Stomach (tissue), 19 donors: ENCODE measurements at places on chromosomes 3 and 15.

DNA sequence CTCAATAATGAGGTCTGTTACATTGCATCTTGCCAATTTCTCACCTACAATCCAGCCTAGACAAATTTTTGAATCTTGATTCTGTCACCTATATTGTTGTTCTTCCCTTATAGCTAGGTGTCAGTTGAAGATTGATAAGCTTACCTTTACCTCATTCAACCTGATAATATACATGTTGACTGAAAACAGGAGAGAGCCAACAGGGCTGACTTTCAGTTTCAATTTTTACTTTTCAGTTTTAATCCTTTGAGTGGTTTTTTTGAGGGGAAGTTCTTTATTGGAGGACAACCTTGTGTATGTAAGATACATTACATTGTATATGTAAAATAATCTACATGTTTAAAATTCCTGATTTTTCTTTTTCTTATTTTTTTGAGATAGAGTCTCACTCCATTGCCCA, 5.8 kb downstream of the ATP13A5 start:
- no peaks in the 10 kb centered on the region for H3K4me1 ChIP-seq
- H3K27me3 ChIP-seq: no peaks in the 10 kb centered on the region
- no peak for DNase-seq
- H3K36me3 ChIP-seq: no peaks in the 10 kb centered on the region
- no peak overlapping the region for H3K27ac ChIP-seq
- no peak overlapping the region for H3K4me3 ChIP-seq

DNA sequence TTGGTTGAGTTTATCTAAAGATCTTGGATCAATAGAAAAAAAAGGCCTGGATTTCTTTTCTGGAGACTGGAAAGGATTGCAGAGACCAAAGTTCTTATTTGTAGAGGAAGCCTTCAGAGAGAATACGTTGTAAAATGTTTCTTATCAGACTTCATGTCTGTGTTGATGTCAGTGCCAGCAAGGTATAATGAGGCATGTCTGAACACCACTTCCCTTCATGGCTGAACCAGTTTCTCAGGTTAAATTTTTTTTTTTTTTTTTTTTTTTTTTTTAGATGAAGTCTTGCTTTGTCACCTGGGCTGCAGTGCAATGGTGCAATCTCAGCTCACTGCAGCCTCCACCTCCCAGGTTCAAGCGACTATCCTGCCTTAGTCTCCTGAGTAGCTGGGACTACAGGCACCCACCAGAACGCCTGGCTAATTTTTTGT, 17.8 kb upstream of the ZNF774 start:
- H3K27ac ChIP-seq: no peak overlapping the region
- peak; percentile 54 for DNase-seq
- no peaks in the 10 kb centered on the region for H3K4me1 ChIP-seq

- no peak for DNase-seq
- peaks cover 28% of the 10 kb centered on the region for H3K36me3 ChIP-seq
- H3K27ac ChIP-seq: no peak overlapping the region
- no peaks in the 10 kb centered on the region for H3K27me3 ChIP-seq
Observed at GRCh38 chr15:73246439-73246838, 122.3 kb downstream of the HCN4 start.

- no peaks in the 10 kb centered on the region for H3K36me3 ChIP-seq
- no peaks in the 10 kb centered on the region for H3K27me3 ChIP-seq
- no peak overlapping the region for H3K4me3 ChIP-seq
- no peak for DNase-seq
Observed at GRCh38 chr3:194062830-194063229, 73.1 kb upstream of the HES1 start.

- no peak for DNase-seq
- peaks cover 6% of the 10 kb centered on the region for H3K36me3 ChIP-seq
- H3K27me3 ChIP-seq: no peaks in the 10 kb centered on the region
- H3K4me3 ChIP-seq: no peak overlapping the region
Observed at GRCh38 chr3:14410503-14411165, 8.2 kb downstream of the SLC6A6 start.

DNA sequence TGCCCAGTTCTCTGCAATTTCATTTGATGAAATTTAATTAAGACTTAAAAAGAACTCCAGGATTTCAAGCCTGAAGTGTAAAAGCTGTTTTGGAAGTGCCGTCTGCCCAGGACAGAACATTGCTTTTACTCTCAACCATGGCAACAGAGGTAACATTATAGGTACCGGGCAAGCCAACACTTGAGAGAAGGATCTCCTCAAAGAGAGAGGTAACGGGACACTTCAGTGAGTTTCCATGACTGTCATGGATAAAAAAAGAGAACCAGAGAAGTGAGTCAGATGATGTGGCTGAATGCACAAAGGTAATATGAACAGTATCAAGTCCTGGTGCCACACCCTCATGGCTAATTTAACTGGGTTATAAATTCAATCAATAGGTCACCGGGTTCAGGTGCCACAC, 130.2 kb upstream of the LMOD3 start:
- no peaks in the 10 kb centered on the region for H3K4me1 ChIP-seq
- no peak for DNase-seq
- H3K27ac ChIP-seq: no peak overlapping the region
- no peak overlapping the region for H3K4me3 ChIP-seq

- H3K27ac ChIP-seq: no peak overlapping the region
- peaks cover 23% of the 10 kb centered on the region for H3K4me1 ChIP-seq
- H3K27me3 ChIP-seq: no peaks in the 10 kb centered on the region
- H3K4me3 ChIP-seq: no peak overlapping the region
Observed at GRCh38 chr3:72413228-72413627, 435.0 kb downstream of the SHQ1 start.

DNA sequence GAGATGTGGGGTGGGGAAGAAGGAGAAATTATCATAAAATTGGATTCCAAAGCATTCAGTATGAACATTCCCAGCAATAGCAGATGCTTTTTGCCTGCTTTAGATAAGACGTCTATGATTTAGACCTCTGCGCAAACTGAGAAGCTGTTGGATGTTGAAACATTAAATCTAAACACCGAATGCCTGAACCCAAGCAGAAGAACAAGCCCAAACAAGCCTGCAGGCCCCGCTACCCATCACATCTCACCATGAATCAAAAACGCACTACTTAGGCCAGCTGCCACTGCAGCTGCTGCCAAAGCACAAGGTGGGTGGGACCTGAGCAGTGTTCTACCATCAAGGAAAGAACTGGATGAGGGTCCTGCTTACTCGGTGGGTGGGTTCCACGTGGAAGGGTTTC, 24.4 kb upstream of the THBS1 start:
- H3K27me3 ChIP-seq: no peaks in the 10 kb centered on the region
- no peak for DNase-seq
- no peak overlapping the region for H3K27ac ChIP-seq
- no peaks in the 10 kb centered on the region for H3K36me3 ChIP-seq

DNA sequence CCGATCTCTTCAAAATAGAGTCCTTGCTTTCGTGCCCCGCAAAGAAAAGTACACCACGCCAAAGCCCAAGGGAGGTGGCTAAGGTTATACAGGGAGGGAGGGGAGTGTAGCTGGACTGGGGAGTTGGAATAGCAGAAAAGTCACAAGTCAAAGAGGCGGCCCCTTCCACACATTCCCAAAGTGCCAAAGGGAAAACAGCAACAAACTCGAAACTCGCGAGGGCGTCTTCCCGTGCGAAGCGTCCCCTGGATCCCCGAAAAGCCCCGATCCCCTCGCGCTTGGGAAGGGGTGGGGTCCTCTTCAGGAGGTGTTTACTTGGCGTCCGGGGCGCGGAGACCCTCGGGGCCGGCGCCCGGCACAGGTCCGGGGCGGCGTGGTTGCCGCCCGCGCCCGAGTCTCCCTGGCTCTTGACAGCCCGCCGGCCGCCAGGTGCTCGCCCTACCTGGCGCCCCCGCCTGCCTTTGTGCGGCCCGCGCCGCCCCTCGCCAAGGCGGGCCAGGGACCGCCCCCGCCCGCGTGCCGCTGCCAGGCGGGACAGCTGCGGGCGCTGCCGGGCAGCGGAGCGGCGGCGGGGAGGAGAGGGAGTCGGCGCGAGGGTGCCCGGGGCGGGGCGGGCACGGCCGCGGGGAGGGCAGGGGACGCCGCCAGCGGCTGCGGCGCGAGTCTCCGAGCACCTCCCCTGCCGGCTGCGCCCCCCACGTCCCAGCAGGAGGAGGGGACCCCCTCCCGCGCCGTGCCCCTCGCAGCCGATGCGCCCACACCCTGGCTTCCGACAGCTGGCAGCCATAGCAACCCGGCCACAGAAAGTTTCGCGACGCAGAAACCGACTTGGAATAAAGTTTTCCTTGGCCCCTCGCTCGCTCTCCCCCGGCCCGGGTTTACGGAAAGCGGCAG, 966 bp downstream of the MYO1E start:
- H3K36me3 ChIP-seq: no peaks in the 10 kb centered on the region
- peak; percentile 70 for DNase-seq
- peak overlapping the region; percentile 93 for H3K4me3 ChIP-seq
- peak overlapping the region; percentile 89 for H3K27ac ChIP-seq
- H3K27me3 ChIP-seq: no peaks in the 10 kb centered on the region

DNA sequence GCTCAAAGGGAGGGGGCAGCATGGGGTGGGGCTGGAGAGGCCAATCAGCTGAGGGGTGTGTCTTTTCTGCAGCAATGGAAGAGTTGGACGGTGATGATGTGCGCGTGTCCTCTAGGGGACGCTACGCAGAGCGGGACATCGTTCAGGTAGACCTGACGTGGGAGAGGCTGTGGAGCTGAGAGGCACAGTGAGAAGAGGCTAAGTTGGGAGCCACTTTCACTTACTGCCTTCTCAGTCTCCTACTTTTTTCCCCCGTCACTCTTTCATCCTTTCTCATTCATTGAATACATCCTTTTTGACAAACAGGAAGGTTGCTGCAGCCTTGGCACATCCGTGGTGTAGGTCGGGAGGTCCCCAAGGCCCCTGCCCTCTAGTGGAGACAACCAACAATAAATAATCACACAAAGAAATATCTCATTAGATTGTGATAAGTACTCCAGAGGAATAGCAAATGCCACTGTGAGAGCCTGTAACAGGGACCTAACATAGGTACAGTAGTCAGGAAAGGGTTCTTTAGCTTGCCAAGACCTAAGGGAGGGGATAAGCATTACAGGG, 4.4 kb upstream of the BRPF1 start:
- no peak overlapping the region for H3K4me3 ChIP-seq
- no peak overlapping the region for H3K27ac ChIP-seq
- H3K27me3 ChIP-seq: no peaks in the 10 kb centered on the region
- peaks cover 5% of the 10 kb centered on the region for H3K4me1 ChIP-seq
- no peaks in the 10 kb centered on the region for H3K36me3 ChIP-seq

- H3K4me3 ChIP-seq: no peak overlapping the region
- no peaks in the 10 kb centered on the region for H3K4me1 ChIP-seq
Observed at GRCh38 chr3:147132168-147132567, 274.2 kb downstream of the ZIC4 start.

DNA sequence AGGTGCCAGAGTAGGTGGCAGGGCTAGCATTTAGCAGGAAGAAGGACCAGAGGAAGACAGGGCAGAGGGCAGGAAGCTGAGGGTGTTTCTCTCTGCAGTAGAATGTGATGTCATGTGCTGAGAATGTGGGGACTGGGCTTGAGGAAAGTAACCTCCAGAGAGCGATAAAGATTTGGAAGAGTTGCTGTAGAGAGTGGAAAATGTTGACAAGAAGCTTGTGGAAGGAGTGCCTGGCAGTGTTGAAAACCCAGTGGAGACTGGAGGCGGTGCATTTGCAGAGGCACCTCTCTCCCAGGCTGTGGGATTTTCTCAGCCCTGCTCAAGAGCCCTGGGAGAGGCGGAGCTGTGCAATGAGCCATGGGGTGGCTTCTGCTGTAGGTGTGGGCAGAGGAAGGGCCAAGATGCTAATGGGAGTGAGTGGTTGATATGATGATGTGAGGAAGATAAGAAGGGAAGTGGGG, 54.8 kb downstream of the MESD start:
- no peaks in the 10 kb centered on the region for H3K4me1 ChIP-seq
- H3K4me3 ChIP-seq: no peak overlapping the region
- no peaks in the 10 kb centered on the region for H3K27me3 ChIP-seq
- DNase-seq: no peak
- H3K36me3 ChIP-seq: no peaks in the 10 kb centered on the region

DNA sequence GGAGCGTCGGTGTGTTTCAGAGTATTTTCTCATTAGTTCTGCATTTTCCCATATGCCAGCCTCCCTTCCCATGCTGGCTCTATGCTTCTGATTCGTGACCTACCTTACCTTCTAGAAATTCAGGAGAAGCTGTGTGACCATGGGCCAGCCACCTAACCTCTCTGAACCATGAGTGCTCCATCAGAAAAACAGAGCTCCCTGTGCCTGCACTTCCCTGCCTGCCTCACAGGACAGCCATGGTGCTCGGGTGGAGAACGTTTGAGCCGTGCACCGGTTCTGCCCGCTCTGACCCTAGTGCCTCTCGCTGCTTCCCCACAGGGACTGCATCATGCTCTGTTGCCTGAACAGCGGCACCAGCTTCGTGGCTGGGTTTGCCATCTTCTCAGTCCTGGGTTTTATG, 74.5 kb upstream of the SLC6A1 start:
- no peaks in the 10 kb centered on the region for H3K36me3 ChIP-seq
- H3K4me1 ChIP-seq: no peaks in the 10 kb centered on the region
- peaks cover 5% of the 10 kb centered on the region for H3K27me3 ChIP-seq
- H3K27ac ChIP-seq: no peak overlapping the region
- no peak for DNase-seq
- no peak overlapping the region for H3K4me3 ChIP-seq

- peaks cover 41% of the 10 kb centered on the region for H3K4me1 ChIP-seq
- no peak overlapping the region for H3K4me3 ChIP-seq
- peak; percentile 23 for DNase-seq
- no peak overlapping the region for H3K27ac ChIP-seq
Observed at GRCh38 chr15:43190178-43190577, 5.0 kb downstream of the CCNDBP1 start.

DNA sequence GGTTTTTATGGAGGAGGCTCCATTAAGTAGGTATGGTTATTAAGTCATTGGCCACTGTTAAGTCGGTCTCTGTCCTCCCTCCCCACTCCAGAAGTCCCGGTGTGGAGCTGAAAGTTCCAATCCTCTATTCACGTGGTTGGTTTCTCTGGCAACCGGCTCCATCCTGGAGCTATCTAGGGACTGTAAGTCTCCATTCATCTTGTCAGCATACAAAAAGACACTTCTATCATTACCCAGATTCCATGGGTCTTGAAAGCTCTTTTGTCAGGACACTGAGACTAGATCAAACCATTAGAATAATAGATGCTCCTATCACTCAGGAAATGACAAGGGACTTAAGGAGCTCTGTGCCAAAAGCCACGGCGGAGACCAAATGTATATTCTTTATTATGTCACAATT, 110.3 kb downstream of the PIK3CB start:
- no peak for DNase-seq
- peaks cover 9% of the 10 kb centered on the region for H3K4me1 ChIP-seq
- H3K27me3 ChIP-seq: no peaks in the 10 kb centered on the region
- H3K4me3 ChIP-seq: no peak overlapping the region
- H3K27ac ChIP-seq: no peak overlapping the region

DNA sequence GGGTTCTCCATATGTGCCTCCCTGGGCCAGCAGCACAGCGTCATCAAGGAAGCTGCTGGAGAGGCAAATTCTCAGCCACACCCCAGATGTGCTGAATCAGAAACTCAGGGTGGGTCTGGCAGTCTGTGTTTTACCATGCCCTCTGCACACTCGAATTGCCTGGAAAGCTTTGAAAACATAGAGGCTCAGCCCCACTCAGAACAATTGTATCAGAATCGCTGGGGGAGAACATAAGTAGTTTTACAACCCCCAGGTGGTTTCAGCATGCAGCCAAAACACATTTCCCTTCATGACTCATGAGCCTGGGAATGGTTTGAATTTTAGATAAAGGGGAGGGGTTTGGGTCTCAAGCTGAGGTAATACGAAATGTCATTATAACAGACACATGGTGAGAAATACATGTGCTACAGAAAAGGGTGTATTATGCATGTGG, 9.6 kb downstream of the TGM4 start:
- peak overlapping the region; percentile 27 for H3K27ac ChIP-seq
- peaks cover 23% of the 10 kb centered on the region for H3K27me3 ChIP-seq
- no peak overlapping the region for H3K4me3 ChIP-seq
- H3K36me3 ChIP-seq: no peaks in the 10 kb centered on the region
- no peaks in the 10 kb centered on the region for H3K4me1 ChIP-seq

- H3K27ac ChIP-seq: no peak overlapping the region
- H3K4me3 ChIP-seq: no peak overlapping the region
- no peaks in the 10 kb centered on the region for H3K36me3 ChIP-seq
- H3K27me3 ChIP-seq: no peaks in the 10 kb centered on the region
Observed at GRCh38 chr3:70557976-70558375, 245.5 kb upstream of the MDFIC2 start.
